ENCODE measurements at places on chromosomes 3 and 15.
A peak's percentile ranks its signal among the peaks of the same experiment; 100 is the strongest.

DNA sequence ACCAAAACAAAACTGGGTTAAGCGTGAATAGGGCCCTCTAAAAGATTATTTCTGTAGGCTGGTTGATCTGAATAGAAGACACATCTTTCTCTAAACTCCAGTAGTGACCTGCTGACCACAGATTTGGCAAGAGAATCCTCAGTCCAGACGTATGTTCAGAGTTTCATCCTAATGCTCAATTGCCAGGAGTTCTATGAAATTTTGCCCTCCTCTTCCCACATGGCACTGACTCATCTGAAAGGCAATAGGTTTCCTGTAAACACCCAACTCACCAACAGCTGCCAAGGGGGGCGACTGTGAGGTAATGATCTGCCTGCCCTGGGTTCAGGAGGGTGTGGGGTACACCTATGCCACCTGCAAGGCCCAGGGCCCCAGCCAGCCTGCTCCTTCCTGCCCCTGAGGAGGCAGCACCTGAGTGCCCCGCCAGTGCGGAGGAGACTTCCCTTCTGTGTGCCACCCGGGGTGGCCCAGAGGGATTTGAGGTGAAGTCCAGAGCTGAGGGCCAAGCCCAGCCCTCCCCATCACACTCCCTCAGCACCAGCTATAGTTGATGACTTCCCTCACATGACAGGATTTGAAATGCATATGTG, 8.4 kb upstream of the PLA2G4D start:
- no peak for DNase-seq

DNA sequence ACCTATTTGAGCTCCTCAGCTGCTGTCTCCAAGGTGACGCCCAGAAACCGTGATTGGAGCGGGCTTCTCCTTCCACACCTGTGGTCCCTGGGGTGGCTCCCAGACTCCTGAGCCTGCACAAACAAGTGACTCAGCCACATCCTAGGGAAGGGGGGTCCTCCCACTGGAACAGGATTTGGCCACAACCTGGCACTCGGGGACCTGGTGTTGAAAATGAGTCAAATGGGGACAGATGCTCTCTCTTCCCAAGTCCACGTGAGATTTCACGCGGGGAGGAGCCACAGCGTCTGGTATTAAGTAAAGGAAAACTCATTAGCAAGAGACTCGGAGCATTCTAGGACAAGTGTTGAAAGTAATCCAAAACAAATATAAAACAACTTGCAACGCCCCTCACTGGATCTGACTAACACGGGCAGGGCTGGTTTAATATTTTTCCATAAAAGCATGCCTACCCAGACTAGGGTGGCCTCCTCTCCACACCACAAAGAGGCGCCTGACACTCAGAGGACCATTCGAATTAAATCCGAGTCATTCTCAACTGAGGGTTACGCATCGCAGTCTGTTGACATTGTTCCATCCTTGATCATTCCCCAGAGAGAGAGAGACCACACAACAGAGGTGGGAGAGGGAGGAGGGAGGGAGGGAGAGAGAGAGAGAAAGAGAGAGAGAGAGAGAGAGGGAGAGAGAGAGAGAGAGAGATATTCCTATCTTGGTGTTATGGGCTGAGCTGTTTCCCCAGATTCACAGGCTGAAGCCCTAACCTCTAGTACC, 74.4 kb downstream of the MGLL start:
- no peak for DNase-seq

GRCh38 chr3:189229196-189229828, 57.5 kb downstream of the TPRG1 start:
- no peak for DNase-seq

GRCh38 chr3:18987070-18987469, 161.2 kb upstream of the KCNH8 start:
- no peak for DNase-seq

DNA sequence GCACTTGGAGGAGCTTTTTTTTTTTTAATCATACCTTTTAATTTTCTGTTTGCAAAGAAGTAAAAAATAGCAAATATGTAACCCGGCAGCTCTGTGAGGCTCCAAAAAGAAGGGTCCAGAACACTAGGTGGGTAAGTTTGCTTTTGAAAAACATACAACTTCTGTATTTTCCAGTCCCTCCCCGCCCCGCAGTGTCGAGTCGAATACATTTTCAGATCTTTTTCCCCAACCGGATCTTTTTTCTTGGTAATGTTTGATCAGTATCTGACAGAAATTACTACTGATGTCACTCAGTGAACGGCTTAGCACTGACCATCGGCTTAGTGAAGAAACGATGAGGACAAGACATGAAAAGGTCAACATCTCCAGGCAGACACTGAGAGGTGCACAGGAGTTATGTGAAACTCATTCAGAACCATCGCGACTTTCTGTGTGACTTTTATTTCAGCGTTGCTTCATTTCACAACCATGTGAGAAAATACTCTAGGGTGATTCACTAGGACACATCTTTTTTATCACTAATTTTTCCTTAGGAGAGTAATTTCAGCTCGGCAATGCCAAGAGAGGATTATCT, 11.0 kb downstream of the ISL2 start:
- peak; percentile 36 for DNase-seq

- DNase-seq, result no peak
Measured at GRCh38 chr15:70165716-70166284, 68.1 kb upstream of the TLE3 start.

- DNase-seq, result peak; percentile 6
Measured at GRCh38 chr3:105355408-105356061, 11.2 kb upstream of the ALCAM start.

DNA sequence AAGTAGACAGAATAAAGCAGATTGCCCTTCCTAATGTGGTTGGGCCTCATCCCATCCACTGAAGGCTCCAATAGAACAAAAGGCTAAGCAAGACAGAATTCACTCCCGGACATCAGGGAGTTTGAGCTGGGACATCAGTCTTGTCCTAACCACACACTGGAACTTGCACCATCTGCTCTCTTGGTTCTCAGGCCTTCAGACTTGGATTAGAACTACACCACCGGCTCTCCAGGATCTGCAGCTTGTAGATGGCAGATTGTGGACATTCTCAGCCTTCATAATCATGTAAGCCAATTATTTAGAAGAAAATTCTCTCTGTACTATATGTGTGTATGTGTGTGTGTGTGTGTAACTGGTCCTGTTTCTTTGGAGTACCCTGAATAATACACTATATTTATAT, 394.7 kb upstream of the LMCD1 start:
- DNase-seq, result no peak

DNA sequence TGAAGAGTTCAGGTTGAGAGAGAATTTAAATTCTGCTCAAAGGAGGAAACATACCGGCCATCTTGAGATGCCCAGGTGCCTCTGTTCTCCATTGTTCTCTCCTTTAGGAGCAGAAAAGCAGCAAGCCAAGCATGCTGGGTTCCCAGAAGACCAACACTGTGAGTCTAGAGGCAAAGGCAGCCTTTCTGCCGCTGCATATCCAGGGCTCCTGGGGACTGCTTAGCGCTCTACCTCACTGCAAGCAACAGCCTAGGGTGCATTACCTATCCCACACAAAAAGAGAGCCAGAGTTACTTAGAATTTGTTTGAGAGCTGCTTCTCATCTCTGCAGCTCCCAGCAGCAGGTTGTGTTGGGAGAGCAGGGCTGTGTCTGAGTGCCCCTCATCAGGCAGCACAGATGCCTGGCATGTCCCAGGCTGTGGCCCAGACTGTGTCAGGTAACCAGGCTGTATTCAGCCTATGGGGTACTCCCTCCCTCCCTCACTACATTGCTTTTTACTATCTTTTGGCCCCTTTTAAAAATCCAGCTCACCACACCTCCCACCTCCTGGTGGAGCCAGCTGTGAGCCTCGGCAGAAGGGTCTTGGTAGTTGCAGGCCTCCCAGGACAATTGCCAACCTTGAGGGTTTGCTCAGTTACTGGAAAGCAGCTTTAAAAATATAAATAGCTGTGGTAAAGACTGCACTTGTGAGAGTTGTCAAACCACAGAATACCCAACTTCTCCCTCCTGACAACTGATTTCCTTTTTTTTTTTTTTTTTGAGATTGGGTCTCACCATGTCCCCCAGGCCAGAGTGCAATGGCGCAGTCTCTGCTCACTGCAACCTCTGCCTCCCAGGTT, 30.2 kb downstream of the BCL2L10 start:
- DNase-seq, result peak; percentile 34

- DNase-seq, result no peak
Measured at GRCh38 chr15:73605759-73606436, 27.3 kb downstream of the NPTN start.

DNA sequence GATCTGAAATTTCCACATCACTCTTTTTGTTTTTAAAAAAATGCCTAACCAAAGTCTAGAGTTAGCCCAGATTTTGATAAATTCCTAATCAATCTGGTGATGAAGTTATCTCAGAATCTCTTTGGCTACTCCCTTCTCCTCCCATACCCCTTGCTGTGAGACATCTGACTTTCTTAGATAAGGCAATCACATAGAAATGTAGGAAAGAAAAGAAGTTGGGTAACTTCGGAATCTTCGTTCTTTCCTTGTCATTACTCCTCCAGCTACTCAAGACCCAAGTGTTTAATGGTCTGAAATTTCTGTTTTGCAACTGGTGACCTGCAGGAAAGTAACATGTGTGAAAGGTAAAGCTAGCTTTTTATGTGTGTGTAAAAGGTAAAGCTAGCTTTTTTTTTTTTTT, 37.8 kb downstream of the MYL3 start:
- no peak for DNase-seq

DNA sequence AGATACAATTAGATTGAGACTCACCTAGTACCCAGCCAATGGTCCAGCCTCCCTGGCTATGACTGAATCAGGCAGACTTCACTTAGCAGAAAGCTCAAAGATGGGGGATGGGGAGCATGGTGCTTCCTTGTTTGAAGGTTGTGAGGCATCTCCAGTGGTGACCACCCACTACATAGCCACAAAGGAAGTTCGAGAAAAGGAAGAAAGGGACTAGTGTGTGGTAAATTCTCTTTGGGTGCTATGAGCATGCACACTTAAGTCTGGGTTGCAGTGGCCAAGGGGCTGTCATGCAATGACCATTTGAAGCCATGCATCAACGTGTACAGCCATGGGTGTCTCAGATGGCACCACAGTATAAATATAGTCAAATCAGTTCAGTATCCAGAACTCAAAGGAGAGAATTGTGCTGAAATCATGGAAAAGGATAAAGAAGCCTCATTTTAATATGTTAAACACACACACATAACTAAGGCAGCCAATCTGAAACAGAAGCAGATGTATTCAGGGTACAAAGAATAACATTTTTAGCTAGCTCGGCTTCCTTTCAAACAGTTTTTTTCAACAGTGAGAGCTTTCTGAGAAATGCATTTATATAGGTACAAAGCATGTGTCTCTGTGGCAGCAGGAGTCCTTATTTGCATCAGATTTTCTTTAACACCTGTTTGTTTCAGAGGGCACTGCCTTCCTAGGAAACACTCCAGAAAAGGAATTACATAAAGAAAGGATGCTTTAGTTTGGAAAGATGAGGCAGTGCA, 275.5 kb downstream of the GAP43 start:
- DNase-seq, result no peak

DNA sequence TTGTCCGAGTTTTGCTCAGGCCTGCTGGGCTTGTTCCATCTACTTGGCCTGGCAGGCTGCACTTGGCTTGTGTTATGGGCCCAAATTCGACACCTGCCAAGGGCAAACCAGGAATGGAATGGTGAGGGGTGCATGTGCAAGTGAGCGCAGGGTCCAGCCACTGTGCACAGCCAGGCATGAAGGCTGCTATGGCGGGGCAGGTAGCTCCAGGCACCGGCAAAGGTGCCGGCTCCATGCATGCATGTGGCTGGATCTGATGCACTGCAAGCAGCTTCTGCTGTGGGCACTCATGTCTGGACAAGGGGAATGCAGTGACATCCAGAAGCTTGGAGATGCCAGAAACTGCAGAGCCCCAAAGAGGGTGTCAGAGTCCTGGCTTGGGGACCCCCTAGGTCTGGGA, 463.0 kb downstream of the EPHA3 start:
- DNase-seq, result no peak

DNA sequence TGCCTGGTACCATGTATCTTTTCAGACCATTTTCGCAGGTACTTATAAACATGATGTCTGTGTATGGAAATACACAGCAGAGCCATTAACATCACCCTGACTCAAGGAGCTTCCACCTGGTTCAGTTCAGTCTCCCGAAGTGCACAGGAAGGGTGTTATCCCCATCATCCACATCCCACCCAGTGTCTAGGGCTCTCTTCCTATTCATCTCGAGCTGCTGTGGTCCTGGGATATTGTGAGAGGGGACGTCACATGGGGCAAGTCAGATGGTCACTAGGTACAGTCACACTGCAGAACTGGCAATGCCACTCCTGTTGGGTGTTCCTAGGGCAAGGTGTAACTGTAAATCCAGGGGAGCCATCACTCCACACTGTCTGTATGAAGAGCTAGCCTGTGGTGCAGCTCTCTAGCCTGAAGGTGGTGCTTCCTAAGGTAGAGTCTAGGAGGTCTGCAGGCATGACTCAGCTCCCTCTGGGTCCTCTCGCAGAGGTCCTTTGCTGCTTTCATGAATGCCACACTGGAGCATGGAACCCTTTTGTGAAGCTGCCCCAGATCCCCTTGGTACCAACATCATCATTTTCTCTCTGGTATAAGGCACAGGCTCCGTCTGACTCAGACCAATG, 13.9 kb downstream of the ISLR2 start:
- DNase-seq, result peak; percentile 63

GRCh38 chr15:85331655-85332285, 48.6 kb upstream of the AKAP13 start:
- DNase-seq, result no peak

GRCh38 chr3:105999856-106000255, 131.0 kb upstream of the CBLB start:
- DNase-seq, result no peak

GRCh38 chr3:58672451-58672850, 5.9 kb upstream of the FAM3D start:
- DNase-seq, result no peak

GRCh38 chr15:97350813-97351212, 609.7 kb upstream of the ARRDC4 start:
- DNase-seq, result no peak

- no peak for DNase-seq
Measured at GRCh38 chr3:4855676-4856075, 123.6 kb upstream of the BHLHE40 start.

GRCh38 chr15:99956820-99957641, 223.8 kb upstream of the LYSMD4 start:
- no peak for DNase-seq

DNA sequence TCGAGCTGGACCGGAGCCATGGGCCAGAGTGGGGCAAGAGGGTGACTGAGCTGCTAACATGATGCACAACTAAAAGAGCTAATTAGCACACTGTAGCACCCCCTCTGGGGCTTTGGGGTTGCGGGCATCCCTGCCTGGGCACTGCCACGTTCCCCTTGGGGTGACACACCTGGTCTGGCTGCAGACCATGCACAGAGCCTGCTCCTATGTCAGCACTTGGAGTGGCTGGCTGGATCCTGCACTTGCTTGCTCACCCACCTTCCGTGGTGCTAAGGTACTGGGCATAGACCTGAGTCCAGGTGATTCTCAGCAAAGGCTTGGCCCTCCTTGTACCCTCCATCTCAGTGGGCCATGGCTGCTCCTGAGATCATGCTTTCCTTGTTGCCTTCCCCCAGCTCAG, 12.8 kb upstream of the SPTBN5 start:
- DNase-seq, result no peak

- DNase-seq, result no peak
Measured at GRCh38 chr3:94360987-94361386, 298.1 kb downstream of the NSUN3 start.

- peak; percentile 71 for DNase-seq
Measured at GRCh38 chr3:12986986-12987385, 86.2 kb downstream of the IQSEC1 start.

- no peak for DNase-seq
Measured at GRCh38 chr15:68603951-68604350, 25.2 kb downstream of the CORO2B start.

GRCh38 chr3:111616417-111617105, 21.4 kb upstream of the ZBED2 start:
- no peak for DNase-seq

GRCh38 chr3:171700653-171701052, 109.6 kb downstream of the PLD1 start:
- DNase-seq, result no peak
